WTC11 (cell line): ENCODE measurements at places on chromosomes 2 and 18.

GRCh38 chr2:205948496-205948837 lies 137.5 kb downstream of the INO80D start:
- no peak for DNase-seq

DNA sequence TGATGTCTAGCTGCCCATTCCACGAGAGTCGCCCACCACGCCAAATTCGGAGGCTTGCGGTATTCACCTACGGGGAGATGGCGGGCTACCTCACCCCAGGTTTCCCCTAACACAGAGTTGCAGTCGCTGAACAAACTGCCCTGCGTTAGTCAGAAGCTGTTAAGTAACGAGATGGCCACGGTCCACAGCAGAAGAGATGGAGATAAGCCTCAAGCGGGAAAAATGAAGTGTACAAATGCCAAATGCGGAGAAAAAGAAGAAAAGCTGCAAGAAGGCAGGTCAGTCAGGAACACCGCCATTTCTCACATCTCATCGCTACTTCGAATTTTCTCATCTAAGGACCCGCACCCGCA lies 425 bp downstream of the ASB3 start:
- DNase-seq, result no peak

- DNase-seq, result no peak
Observed at GRCh38 chr2:144211065-144211464, 308.9 kb downstream of the ZEB2 start.

- no peak for DNase-seq
Observed at GRCh38 chr18:57122936-57123510, 23.9 kb upstream of the BOD1L2 start.

GRCh38 chr2:152395103-152395502 lies 60.1 kb downstream of the FMNL2 start:
- no peak for DNase-seq

DNA sequence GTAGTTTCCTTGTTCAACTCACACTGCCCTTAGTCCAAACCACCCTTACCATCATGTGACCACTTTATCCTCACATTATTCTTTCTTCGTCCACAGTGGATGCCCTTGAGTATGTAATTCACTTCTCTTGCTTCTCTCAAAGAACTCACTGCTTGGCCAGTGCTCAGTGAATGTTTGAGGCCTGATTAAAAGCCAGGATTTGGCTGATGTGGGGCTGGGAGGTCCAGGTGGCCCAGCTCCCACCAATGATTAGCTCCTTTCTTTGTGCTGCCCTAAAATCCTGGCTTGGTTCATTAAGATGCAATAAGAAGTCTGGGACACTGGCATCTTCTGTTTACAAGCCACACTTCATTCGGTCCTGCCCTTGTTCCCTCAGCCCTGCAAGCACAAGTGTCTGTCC lies 97.8 kb upstream of the CELF4 start:
- DNase-seq, result no peak

DNA sequence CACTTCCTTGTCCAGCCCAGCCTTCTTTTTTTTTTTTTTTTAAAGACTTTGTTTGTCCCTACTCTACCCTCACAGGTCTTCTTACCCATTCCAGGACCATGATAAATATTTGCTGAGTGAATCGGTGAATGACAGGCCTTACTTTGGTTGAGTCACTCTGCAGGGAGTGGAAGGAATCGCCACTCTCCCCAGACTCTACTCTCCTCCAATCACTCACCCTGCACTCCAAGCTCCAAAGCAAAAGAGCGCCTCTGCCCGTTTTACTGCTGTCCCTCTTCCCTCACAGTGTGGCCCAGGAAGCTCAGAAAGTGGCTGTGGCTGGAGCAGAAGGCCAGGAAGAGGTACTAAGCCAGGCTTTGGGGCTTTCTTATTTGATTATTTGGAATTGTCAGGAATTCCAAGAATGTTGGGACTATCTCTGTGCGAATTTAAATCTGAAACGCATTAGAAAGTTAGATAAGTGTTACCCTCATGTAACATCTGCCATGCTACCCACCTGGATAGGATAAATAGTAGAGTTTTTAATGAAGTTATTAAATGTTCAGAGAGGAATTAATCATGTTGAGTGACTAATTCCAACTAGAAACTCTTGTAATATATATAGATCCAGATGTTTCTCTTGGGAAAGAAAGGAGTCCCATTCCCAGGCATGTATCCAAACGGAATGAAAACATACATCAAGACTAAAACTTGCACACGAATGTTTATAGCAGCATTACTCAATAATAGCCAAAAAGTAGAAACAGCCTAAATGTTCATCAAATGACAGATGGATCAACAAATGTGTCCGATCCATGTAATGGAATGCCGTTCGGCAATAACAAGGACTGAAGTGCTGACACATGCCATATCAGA lies 43.0 kb upstream of the CHMP1B start:
- DNase-seq, result peak; percentile 50

GRCh38 chr2:150485871-150486538 lies 1.5 kb downstream of the RND3 start:
- DNase-seq, result peak; percentile 67

DNA sequence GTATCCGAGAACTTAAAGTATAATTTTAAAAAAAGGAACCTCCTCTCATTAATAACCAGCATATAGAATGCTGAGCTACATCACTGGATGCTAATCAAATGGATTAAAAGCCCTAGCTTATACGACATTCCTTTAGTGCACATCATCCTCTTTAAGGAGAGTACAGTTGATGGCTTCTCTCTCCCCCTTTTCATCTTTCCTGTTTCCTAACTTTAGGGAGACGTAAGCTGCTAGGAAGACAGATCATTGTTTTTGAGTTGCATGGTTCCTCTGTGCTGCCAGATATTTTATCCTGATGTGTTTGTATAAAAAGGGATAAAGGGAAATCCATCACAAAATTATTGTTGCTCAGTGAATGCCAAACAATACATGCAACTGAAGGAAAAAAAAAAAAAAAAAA lies 94.2 kb downstream of the SLC8A1 start:
- no peak for DNase-seq
